KG1 (cell line): ENCODE measurements at places on chromosomes 11 and 22.

GRCh38 chr11:82895437-82896091, 4.7 kb downstream of the PRCP start:
- DNase-seq: peak; percentile 19

DNA sequence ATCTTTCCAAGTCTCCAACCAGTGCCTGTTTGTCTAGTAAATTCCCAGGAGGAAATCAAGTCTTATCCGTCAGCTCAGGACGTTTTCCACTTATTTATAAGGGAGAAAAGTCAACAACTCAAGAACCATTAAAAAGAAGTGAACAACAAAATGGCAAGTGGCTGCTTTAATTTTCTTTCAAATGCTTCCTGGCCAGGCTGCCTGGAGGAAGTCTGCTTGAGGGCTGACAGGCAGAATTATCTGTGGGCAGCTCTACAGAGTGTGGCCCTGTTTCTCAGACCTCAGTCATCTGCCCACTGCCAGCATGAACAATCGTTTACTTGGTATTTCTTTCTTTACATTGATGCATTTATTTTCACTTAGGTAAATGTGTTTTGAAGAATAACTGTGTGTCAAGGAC, 281.9 kb upstream of the ISX start:
- DNase-seq: peak; percentile 78

DNA sequence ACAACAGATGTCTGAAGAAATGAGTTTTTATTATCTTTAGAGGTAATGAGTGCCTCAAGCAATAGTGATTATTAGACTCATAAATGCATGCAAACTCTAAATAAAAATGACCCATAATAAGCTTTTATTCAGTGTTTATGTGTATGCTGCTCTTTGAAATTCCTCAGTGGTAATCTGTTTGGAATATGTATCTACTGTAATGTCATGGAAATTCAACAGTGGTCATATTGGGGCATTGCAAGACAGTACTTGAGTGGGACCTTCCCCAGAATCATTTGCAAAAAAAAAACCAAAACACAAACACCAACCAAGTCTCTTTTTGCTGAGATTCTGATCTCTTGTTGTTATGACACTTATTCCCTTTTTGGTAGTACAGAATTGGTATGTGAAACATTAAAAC, 35.0 kb downstream of the DNAJC24 start:
- no peak for DNase-seq

DNA sequence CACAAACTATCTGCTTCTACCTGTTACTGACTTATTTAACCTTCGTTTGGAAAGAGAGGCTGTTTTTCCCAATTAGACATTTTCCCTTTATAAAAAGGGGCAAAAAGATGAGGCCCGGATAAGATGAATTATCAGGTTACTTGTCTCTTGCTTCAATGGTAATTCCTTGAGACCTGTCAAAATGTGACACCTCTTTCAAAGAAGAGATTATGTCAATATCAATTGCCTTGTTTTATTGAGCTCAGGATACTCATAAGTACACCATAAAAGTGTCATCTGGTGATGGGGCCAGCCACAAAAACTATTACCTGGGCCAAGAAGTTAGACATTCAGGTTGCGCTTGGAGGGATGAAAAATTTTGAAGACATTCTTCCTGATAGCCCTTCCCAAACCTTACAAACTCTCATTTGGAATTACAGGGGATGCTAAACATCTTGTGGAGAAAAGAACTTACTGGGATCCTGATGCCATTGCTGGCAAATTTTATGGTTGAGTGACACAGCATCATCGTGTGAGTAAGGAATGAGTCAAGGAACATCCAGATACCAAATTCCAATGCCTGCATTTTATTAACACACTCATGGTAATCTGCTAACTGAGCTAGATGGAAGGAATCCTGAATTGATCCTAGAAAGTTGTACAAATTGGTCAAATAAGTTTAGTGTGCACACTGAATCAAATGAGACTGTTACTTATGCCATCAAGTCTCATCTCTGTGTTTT, 1071.2 kb downstream of the LRRC4C start:
- no peak for DNase-seq

DNA sequence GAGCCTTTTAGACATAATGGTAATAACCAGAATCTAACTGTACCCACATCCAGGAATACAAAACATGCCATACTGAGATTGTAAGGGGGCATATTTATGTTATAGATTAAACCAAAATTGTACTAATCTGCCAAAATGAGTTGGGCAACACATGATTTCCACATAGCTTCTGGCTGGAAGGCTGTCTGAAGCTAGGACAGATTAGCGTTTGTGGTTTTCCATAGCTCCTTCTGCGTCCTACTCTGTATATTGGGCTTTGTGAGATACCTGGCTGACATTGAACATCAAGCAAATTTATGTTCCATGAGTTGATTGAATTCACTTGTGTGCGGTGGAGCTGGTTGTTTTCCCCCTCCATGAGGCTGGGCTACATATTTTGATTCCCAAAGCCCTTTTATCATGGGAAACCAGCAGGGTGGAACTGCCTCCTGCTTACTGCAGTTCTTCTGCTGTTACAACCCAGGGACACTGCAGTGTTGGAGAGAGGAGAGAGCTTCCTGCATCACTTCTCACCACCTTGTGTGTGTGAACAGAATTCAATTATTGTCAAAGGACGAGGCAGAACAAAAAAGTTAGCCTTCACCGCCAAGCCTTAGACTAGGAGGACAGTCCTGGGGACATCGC, 114.9 kb downstream of the C11orf91 start:
- no peak for DNase-seq

DNA sequence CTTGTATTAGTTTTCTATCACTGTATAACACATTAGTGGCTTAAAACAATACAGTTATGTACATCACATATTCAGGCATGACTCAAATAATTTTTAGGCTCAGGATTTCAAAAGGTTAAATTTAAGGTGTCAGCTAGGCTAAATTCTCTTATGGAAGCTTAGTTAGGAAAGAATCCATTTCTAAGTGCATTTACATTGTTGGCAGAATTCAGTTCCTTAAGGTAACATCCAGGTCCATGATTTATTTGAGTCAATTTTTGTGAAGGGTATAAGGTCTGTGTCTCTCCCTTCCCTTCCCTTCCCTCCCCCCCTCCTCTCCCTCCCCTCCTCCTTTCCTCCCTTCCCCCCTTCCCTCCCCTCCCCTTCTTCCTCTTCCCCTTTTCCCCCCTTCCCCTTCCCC, 399.0 kb upstream of the CNTN5 start:
- no peak for DNase-seq

DNA sequence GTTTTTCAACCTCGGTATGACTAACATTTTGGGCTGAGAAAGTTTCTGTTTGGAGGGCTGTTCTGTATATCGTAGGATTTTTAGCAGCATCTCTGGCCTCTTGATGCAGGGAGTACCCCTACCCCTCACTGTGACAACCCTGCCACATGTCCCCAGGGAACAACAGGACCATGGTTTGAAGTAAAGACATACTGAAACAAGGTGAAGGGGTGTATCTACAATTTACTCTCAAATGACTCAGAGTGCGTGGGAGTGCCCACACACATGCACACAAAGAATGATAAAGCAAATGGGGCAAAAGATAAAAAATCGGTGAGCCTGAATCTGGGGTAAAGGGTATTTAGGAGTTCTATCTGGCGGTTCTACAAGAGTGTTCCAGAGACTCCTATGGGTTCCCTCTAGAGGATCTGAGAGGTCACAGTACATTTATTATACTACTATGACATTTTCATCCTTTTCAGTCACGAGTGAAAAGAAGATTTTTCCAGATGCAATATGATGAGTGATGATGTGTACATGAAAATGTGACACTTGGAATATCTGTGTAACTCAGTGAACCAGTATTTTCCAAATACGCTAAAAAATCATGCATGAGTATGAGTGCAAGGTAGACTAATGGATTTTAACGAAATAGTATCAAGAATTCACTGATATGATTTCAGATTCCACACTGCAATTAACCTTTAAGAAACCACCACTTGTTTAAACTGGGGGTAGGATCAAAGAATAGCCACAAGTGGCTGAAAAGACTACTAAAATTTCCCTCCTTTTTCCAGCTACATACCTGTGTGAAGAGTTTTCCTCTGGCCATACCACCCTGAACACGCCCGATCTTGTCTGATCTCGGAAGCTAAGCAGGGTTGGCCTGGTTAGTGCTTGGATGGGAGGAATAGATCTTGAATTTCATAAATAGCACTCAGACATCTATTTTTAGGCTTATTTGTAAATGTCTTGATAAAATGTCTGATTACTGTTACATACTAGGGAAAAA, 56.3 kb upstream of the YPEL1 start:
- DNase-seq: no peak

GRCh38 chr11:41005986-41006385, 453.5 kb downstream of the LRRC4C start:
- no peak for DNase-seq

DNA sequence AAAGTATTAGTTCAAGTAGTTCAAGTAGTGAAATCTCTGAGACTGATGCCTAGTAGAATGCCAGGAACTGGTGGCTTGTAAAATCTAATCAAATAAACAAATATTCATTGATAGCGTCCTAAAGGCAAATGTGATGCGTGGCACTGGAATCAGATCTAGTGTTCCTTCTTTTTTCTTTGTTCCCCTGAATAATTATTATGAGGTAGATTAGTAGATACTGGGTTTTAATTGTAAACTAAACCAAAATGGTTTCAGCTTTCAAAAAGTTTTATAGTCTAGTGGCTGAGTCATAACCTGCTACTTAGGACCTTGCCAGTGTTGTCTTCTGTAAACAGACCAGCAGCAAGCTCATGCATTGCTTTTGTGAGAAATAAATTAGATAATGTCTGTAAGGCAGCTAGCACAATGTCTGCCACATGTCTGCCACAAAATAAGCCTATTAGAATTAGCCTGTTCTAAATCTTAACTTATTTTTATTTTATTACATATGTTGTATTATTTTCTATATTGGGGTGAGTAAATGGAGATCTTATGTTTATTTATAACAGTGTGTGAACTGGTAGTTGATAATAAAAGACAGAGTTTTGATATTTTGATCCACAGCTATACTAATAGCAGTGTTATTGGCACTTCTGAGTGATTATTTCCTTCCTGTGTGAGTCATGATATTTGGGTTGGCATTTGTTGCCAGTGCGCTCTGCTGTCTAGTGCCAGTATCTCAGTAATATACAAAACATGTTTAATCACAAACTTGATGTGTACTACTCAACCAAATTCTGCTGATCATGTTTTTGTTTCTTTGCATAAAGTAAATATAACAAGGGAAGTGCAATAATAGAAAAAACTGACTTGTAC, 135.7 kb downstream of the TMEM135 start:
- DNase-seq: no peak

DNA sequence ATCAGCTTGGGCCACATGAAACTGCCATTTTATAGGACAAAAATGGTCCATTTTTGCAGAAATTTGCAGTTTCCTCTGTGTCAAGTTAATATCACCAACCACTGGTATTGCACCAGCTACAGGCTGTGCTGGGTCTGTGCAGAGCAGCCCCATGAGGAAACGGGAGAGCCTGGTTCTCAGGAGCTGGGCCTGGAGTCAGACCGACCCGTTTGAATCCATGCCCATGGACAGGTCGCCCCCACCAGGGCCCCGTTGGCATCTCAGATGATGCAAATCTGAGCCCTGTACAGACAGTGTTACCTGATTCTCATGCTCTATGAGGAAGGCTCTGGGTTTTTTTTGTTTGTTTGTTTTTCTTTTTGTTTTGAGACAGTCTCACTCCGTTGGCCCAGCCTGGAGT, 9.8 kb upstream of the SEC14L6 start:
- DNase-seq: no peak

DNA sequence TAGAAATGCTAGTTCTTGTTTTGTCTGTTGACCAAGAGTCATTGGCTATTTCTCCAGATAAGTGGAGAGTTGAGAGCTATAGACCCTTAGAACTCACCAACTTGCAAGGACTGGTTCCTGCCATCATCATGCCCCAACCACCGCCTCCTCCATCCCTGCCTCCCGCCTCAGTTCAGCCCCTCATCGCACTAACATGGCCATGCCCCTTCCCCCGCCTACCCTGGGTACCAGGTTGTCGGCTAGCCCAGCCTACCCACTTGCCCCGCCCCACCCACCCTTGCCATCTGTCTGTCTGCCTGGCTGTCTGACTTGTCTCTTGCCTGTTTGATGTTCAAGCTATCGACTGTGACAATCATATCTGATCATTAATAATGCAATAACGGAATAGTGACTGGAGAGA, 154.1 kb downstream of the TRIM29 start:
- DNase-seq: no peak

DNA sequence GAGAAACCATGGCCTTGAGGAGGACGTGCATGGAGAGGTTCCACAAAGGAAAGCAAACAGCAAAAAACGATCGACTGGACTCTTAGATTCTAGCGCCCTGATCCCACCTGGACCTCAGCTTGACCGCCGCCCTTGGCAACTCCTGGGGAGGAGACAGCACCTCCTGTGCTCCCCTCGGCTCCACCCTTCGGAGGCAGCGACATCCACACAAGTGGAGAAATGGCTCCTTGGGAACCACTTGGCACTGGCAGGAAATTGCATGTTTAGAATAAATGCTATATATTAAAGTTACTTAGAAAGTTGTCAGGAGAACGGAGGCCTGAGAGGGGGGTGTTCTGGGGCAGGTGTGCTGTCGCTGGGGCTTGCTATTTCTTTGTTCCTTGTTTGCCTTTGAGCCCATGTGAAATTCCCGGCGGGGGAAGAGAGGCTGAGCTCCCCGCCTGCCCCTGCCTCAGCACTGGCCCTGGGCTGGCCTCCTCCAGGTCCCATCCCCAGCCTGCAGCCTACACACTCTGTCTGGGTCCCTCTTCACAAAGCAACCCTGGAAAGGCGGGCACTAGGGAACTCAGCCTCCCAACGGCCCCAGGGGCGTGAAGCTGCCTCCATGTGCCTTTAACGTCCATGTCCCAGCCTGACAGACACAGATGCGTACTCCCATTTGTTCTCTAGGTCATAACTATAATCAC, 395.3 kb downstream of the BRD1 start:
- DNase-seq: no peak

- DNase-seq: no peak
Measured at GRCh38 chr11:70522593-70523311, 124.4 kb downstream of the CTTN start.

GRCh38 chr11:120184371-120184945, 26.4 kb upstream of the OAF start:
- DNase-seq: no peak

DNA sequence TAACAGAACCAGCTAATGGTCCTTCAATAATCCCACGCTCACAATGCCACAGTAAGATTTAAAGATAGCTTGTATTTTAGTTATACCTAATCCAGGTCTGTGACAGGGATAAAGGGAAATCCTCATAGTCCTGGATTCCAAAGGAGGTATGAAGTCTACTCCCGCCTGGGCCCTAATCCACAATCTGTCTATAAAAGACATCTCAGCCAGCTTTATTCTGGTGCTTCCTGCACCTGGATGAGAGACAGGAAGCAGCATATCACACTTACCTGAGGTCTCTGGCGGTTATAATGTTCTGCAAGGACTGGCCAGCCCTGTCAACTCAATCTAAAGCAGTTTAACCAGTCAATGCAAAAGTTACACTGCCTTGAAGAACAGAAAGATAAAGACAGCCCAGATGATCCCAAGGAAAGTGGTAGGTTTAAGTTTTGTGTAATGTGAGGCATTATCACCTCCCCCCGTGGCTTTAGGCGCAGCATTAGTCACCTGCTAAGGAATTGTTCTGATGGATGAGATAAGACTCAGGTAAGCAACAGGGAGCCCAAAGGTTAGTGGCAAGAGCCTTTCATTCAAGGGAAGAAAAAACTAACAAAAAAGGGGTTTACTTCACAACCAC, 57.6 kb downstream of the PLEKHA7 start:
- DNase-seq: no peak
